ENCODE measurements at places on chromosomes 13 and 19. TPM values are rescaled to one million over a fixed set of nuclear protein-coding genes. Genes with fewer than 3 reads are reported as not detected.

- no peak overlapping the region for H3K4me3 ChIP-seq
- H3K27ac ChIP-seq: no peak overlapping the region
- no peaks in the 10 kb centered on the region for H3K36me3 ChIP-seq
Measured at GRCh38 chr13:33441015-33441414, 155.5 kb upstream of the STARD13 start.

DNA sequence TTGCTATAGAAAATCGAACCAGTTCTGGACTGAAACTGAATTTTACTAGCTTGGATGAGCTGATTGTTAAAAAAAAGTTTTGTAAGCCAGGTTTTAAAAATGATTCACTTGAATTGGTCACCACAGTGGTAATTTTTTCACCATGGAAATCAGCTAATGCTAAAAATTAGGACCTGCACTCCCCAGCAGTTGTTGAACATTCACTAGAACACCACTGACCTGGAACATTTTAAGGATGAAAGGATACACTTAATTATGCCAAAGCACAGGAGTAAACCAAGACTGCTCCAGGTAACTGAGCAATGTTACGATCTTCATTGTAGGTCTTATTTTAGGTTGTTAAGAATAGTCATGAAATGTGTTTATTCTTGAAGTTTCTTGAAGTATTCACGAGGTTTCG, 1342.6 kb upstream of the SPRY2 start:
- H3K4me1 ChIP-seq: no peaks in the 10 kb centered on the region
- no peak for DNase-seq
- H3K27ac ChIP-seq: no peak overlapping the region
- H3K27me3 ChIP-seq: no peaks in the 10 kb centered on the region
- no peak overlapping the region for H3K4me3 ChIP-seq

GRCh38 chr13:99797691-99798090, 173.9 kb downstream of the ZIC5 start:
- no peak overlapping the region for H3K4me3 ChIP-seq
- H3K27me3 ChIP-seq: no peaks in the 10 kb centered on the region
- DNase-seq: no peak
- no peak overlapping the region for H3K27ac ChIP-seq

DNA sequence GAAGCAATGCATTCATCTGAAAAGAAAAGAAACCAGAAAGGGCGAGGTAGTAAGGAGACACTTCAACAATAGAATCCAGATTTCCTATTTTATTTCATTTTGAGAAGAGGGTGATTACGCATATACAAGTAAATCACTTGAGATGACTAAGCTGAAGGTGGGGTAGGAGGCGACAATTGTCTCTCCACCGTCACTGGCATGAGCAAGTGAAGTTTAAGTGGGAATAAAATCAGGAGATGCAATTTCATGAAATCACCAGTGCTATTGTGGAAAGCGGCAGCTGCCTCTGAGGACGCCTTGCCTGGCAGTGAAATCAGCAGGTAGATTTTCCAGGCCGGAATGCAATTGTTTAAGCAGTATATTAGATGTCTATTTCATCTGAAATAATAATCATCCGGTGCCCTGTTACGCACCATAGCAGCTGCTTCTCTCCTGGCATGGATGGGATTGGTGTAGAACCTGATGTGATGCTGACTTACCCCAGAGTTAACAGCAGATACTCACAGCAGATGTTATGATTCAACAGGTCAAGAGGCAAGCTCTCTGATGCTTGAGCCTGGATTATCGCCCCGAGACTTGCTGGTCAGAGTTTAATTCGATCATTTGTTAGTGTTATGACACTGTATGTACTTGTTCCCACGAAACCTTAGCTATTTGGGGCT, 64.3 kb downstream of the RASL11A start:
- H3K36me3 ChIP-seq: no peaks in the 10 kb centered on the region
- H3K4me3 ChIP-seq: no peak overlapping the region
- no peak for DNase-seq
- no peaks in the 10 kb centered on the region for H3K4me1 ChIP-seq
- H3K27me3 ChIP-seq: peaks cover 7% of the 10 kb centered on the region

- H3K27ac ChIP-seq: peak overlapping the region; percentile 66
- H3K4me1 ChIP-seq: no peaks in the 10 kb centered on the region
- DNase-seq: no peak
- H3K4me3 ChIP-seq: no peak overlapping the region
- H3K27me3 ChIP-seq: peaks cover 10% of the 10 kb centered on the region
- H3K36me3 ChIP-seq: no peaks in the 10 kb centered on the region
Measured at GRCh38 chr13:24649688-24650043, 30.5 kb upstream of the ATP12A start.

DNA sequence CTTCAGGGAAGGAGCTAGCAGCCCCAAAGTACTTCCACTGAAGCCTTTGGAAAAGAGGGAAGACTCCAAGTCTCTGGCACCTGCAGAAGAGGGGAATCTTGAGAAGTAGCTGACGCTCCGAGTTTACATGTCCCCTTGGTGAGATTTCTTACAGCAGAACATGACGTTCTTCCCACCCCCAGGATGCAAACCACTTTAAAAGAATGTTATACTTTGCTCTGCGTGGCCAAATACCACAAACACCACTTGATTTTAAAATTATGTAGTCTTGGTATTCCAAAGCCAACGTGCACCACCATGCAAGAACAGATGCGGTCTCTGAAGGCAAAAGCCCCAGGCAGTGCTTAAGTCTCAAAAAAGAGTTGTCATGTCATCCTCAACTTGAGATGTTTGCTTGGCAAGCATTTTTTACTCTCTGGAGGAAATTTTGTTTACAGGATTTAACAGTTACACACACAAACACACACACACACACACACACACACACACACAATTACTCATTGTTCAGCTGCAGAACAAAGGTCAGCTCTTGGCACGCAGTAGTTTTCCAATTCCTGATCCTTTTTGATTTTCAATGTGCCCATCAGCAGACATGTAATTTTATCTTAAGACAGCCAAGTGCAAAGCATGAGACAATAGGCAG, 106.1 kb downstream of the RGCC start:
- no peak for DNase-seq
- peaks cover 3% of the 10 kb centered on the region for H3K27me3 ChIP-seq
- H3K4me1 ChIP-seq: no peaks in the 10 kb centered on the region
- H3K27ac ChIP-seq: no peak overlapping the region
- no peak overlapping the region for H3K4me3 ChIP-seq

- no peak overlapping the region for H3K27ac ChIP-seq
- H3K4me3 ChIP-seq: no peak overlapping the region
- peaks cover 1% of the 10 kb centered on the region for H3K27me3 ChIP-seq
- no peaks in the 10 kb centered on the region for H3K4me1 ChIP-seq
- peaks cover 15% of the 10 kb centered on the region for H3K36me3 ChIP-seq
Measured at GRCh38 chr13:50539791-50540530, 303.5 kb downstream of the DLEU7 start.

GRCh38 chr13:77674852-77675251, 22.6 kb upstream of the SLAIN1 start:
- no peaks in the 10 kb centered on the region for H3K4me1 ChIP-seq
- no peak for DNase-seq
- no peak overlapping the region for H3K4me3 ChIP-seq

- no peak for DNase-seq
Measured at GRCh38 chr13:36133950-36134626, 2.9 kb upstream of the DCLK1 start.

DNA sequence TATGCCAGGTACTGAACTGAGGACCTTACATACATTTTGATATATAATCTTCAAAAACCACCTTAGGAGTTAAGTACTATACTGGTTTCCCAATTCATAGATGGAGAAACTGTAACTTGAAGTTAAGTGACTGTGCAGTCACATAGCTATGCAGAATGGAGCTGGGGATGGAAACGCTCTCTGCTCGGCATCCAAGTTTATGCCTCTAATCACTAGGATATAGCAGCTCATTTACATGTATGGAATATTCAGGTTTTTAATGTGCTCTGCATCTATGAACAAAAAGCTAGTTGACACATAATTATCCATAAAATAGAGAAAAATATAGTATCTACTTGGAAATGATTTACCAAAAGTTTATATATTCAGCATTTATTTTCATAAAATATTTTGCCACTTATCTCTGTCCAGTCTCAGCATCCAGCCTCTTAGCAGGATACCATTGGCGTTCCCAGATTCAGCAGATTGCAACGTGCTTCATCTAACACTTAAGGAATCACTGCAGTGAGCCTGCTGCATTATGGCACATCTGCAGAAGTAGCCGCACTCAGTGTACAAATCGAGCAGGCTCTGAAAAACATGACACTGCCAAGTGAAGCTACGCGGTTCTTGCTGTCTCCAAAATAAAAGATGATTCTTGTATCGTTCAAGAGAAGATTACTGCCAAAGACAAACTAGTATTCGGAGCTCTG, 70.4 kb downstream of the MRPL57 start:
- H3K27me3 ChIP-seq: peaks cover 2% of the 10 kb centered on the region
- no peak for DNase-seq
- H3K36me3 ChIP-seq: no peaks in the 10 kb centered on the region
- no peak overlapping the region for H3K4me3 ChIP-seq
- no peaks in the 10 kb centered on the region for H3K4me1 ChIP-seq

- no peaks in the 10 kb centered on the region for H3K27me3 ChIP-seq
- H3K4me3 ChIP-seq: no peak overlapping the region
- H3K27ac ChIP-seq: no peak overlapping the region
- H3K36me3 ChIP-seq: peaks cover 5% of the 10 kb centered on the region
- no peak for DNase-seq
Measured at GRCh38 chr13:50229960-50230661, 214.9 kb downstream of the KCNRG start.

DNA sequence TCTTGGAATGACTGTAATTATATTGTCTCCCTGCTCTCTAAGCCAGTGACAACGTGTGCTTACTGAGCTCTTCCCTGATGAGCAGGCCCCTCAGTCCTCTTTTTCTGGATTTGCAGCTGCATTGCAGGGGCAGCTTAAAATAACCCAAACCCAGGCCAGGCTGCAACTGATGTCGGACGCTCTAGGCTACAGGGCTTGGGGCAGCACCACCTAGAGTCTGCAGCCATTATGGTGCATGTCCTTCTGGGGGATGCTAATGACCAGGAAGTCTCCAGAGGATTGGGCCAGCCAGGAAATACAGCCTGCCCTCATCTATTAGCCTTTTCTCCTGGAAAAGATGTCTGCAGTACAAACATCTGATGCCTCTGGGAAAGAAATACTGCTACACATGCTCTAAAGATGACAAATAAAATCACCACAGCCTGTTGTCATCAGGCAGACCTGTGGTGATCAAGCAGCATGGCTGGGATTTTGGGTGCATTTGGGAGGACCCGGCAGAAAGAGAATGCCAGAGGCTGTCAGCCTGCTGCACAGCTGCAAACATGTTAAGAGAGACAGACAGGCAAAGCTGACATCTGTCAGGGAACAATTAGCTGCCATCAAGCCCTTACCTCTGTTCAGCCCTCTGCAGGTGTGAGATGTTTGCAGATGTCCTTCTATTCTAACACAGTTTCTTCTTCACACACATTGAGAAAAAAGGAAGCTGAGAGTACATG, 51.8 kb downstream of the CCDC70 start:
- peaks cover 5% of the 10 kb centered on the region for H3K27me3 ChIP-seq
- H3K27ac ChIP-seq: no peak overlapping the region
- no peak overlapping the region for H3K4me3 ChIP-seq
- no peaks in the 10 kb centered on the region for H3K4me1 ChIP-seq
- DNase-seq: no peak

- no peaks in the 10 kb centered on the region for H3K27me3 ChIP-seq
- H3K4me1 ChIP-seq: no peaks in the 10 kb centered on the region
- no peak for DNase-seq
- no peak overlapping the region for H3K4me3 ChIP-seq
- no peak overlapping the region for H3K27ac ChIP-seq
Measured at GRCh38 chr13:59519819-59520218, 643.9 kb downstream of the DIAPH3 start.

DNA sequence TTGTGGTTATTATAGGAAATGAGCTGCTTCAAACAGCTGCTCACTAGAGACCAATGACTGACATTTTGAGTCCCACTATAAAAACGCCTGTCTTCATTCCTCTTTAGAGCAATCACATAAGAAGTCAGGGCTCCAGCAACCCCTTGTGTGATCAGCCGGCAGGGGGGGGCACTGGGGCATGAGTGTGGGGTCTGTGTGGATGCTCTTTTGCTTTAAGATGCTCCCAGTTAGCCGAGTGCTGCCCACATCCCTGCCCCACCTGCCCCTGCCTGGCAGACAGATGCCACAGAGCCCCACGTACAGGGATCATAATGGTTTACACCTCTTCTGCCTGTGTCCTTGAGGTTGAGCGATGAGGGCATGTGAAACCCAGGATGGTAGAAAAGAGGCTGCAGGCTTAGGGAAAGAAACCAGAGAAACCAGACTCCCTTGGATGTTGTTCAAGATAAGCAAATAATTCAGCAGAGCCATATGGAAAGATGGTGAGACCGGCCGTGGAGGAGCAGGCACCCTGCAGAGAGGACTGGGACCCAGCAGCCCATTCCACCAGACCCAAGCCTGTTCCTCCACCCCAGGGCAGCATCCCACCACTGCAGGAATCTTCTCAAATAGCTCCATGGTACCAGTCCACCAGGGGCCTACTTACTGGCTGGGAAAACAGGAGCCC, 55.4 kb downstream of the CHST8 start:
- H3K27me3 ChIP-seq: peaks cover 6% of the 10 kb centered on the region
- no peak overlapping the region for H3K4me3 ChIP-seq
- DNase-seq: no peak
- no peaks in the 10 kb centered on the region for H3K36me3 ChIP-seq

GRCh38 chr13:31121379-31122140, 40.1 kb downstream of the HSPH1 start:
- DNase-seq: no peak
- H3K4me3 ChIP-seq: no peak overlapping the region
- peaks cover 7% of the 10 kb centered on the region for H3K27me3 ChIP-seq

GRCh38 chr19:2567580-2567979, 91.7 kb downstream of the GADD45B start:
- H3K4me3 ChIP-seq: peak overlapping the region; percentile 30
- peaks cover 4% of the 10 kb centered on the region for H3K27me3 ChIP-seq
- no peaks in the 10 kb centered on the region for H3K36me3 ChIP-seq

ALOX5AP gene
- polyA plus RNA-seq: 449 TPM

NCAN gene
- polyA plus RNA-seq: not detected

CALR3 gene
- polyA plus RNA-seq: not detected

ZNF813 gene
- polyA plus RNA-seq: 6.1 TPM

SLC10A2 gene
- not detected for polyA plus RNA-seq

ZBTB32 gene
- not detected for polyA plus RNA-seq

F7 gene
- polyA plus RNA-seq: not detected

NLRP7 gene
- polyA plus RNA-seq: not detected

GFY gene
- not detected for polyA plus RNA-seq

ZNF345 gene
- 3.6 TPM for polyA plus RNA-seq

KIRREL2 gene
- polyA plus RNA-seq: 0.19 TPM

CELF5 gene
- polyA plus RNA-seq: not detected

KCNN4 gene
- polyA plus RNA-seq: 0.19 TPM

Measured in immature natural killer cell (primary cell).